ENCODE measurements at places on chromosomes 12 and 14.

DNA sequence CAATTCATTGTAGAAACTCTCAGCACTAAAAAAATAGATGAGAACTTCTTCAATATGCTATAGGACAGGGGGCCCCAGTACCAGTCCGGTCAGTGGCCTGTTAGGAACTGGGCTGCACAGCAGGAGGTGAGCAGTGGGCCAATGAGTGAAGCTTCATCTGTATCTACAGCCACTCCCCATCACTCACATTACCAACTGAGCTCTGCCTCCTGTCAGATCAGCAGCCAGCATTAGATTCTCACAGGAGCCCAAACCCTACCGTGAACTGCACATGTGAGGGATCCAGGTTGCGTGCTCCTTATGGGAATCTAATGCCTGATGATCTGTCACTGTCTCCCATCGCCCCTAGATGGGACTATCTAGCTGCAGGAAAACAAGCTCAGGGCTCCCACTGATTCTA lies 15.7 kb upstream of the ANO2 start:
- DNase-seq: no peak

DNA sequence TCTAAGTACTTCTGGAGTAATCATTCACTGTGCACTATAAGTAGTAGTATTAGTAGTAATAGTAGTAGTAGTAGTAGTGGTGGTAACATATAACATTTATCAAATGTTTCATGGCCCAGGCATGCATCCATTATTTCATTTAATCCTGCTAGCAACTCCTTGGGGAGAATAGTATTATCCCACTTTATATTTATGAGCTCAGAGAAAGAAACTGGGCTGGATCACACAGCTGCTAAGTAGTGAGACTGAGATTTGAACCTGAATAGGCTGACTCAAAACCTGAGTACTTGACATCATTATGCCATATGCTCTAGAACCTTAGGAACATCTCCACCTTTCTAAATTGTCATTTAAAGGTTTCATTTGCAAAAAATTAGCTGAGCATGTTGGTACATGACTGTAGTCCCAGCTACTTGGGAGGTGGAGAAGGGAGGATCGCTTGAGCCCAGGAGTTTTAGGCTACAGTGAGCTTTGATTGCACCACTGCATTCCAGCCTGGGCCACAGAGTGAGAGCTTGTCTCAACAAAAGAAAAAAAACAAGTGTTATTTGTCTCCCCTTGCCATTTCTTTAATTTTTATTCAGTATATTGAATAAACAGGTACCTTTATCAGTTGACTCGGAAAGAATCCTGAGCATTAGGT lies 11.4 kb upstream of the NID2 start:
- DNase-seq: no peak

DNA sequence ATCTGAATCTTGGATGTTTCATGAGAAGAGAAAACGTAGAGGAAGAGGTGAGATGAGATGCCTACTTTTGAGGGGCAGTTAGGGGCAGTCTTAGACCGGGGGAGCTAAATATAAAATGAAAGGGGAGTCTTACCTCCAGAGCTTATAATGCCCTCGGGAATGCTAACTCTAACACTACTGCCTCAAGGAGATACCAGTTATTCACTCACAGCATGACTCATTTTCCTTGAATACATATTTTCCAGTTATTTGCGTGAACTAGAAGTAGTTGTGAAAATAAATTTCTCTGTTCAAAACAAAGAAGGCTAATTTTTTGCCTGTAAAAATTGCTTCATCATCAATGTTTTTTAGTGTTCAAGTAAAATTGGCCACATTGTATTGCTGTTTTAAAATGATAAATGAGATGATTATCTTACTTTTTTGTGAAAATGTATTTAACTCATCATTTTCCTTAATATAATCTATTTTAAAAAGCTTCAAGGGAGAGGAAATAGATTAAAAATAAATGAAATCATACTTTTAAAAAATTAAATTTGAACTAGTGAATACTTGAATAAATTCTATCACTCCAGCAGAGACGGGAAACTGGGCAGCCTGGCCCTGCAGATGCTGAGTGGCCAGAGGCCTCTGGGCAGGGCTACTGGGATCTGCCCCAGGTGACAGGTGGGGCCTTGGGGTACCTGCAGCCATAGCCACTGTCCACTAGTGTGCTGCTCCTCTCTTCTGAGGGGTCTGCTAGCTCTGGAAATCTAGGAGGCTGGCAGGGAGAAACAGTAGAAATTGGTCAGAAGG lies 339.3 kb downstream of the EGLN3 start:
- no peak for DNase-seq

DNA sequence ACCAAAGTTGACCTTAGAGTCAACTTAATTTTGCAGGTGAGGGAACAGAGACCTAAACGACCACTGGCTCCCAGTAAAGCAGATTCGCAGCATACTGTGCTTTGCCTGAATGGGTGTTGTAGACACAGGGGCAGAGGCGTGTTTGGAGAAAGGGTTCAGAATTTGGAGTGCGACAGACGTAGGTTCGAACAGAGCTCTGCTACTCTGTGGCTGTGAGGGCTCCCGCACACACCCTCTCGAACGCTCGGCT lies 243 bp upstream of the TOMM20L start:
- no peak for DNase-seq

DNA sequence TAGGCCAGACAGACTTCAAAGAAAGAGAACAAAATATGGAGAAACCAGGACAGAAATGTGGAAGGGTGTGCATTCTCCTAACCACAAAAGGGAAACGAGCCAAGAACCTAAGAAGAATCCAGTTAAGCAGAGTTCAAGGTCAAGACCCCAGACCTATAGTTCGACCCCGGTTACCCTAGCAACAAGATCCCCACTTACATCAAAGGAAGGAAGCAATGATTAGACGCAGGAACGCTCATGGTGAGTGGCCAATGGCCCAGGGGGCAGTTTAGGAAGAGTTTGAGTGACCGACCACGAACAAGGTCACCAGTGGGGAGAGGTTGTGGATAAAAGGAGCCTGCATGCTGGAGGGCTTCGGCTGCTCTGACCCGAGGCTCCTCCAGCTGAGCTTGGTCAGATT lies 36.2 kb downstream of the OAS2 start:
- no peak for DNase-seq

DNA sequence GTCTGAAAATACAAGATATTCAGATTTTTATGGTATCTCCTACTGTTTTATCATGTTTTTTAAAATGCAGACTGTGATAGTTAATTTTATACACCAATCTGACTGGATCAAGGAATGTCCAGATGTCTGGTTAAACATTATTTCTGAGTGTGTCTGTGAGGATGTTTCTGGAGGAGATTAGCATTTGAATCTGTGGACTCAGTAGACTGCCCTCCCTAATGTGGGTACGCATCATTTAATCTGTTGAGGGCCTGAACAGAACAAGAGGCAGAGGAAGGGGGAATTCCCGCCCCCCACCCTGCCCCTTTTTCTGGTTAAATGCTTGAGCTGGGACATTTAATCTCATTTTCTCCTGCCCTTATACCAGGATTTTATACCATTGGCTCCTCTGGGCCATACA lies 72.1 kb downstream of the AVPR1A start:
- no peak for DNase-seq

DNA sequence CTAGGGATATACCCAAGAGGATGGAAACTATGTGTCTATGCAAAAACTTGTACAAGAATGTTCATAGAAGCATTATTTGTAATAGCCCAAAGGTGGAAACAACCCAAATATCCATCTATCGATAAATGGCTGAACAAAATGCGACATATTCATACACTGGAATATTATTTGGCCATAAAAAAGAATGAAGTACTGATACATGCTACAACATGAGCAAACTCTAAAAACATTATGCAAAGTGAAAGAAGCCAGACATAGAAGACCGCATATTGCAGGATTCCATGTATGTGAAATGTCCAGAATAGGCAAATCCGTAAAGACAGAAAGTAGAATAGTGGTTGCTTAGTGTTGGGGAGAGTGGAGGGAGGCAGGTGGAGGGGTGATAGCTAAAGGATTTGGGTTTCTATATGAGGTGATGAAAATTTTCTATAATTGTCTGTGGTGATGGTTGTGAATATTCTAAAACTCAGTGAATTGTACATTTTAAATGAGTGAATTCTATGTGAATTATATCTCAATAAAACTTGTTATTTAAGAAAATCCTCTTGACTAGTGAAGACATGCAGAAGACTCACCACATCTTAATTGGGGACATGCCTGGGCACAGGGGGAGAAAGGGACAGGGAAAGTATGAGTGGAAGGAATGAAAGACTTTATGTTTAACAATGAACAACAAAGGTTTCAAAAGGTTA lies 29.8 kb upstream of the SELPLG start:
- DNase-seq: no peak

Data from retina (tissue), 1 donor.